Stimulated activated memory B cell treated with anti-CD40 and anti-IgM and Interleukin-4, amounts not matched to agents 10 μg/mL and 1 μg/mL and 100 μg/mL, for 72 hours (primary cell): ENCODE measurements at places on chromosomes 11 and 22.

DNA sequence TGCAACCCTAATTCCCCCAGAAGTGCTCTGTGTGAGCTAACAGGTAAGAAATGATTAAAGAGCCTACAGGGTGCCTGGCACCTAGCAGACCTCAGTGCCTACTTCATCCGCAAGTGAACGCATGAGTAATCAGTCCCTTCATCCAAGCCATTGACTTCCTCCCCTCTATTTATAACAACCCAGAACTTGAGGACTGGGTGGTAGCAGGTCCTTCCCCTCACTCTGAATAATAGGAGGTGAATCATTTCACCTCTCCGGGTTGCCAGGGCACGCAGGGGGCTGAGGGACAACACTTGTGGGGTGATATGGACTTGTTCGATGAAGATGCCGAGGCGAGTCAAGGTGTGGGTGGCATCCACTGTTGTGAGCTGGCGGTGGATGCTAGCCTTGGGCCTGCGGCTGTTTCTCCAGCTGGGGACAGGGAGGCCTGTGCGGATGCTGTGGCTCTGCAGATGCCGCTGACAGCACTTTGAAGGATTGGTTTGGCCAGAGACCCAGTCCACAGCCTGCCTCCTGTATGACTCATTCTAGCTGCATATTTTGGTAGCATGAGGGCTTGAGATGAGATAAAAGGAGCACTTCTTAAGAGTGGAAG lies 11.7 kb upstream of the SORL1-AS1 start:
- peak; percentile 46 for ATAC-seq

- ATAC-seq = no peak
These were observed 5.5 kb downstream of the PRPF19 start for GRCh38 chr11:60900673-60901404.

GRCh38 chr11:7490535-7490934 lies 5.2 kb downstream of the OLFML1 start:
- ATAC-seq = no peak

- ATAC-seq = no peak
These were observed 54.5 kb downstream of the TRIM44 start for GRCh38 chr11:35717043-35717442.

- ATAC-seq = no peak
These were observed 567.9 kb upstream of the CADM1 start for GRCh38 chr11:116072133-116072532.

DNA sequence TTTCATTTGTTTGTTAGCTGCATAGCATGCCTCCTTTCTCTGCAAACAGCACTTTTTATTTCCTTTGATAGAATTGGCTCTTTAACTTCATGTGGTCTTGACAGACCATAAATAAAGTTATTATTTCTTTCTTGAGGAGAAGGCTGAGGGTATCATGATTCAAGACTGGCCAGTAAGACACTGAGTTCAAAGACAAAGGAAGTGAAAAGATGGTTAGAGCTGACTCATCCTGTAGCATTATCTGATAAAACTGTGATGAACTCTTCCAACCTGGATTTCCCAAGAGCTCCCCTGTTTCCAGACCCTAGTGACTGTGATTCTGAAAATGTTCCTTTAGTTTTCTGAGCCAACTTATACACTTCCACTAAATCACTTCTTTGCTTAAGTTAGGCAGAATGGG lies 179.3 kb upstream of the FAT3 start:
- no peak for ATAC-seq

DNA sequence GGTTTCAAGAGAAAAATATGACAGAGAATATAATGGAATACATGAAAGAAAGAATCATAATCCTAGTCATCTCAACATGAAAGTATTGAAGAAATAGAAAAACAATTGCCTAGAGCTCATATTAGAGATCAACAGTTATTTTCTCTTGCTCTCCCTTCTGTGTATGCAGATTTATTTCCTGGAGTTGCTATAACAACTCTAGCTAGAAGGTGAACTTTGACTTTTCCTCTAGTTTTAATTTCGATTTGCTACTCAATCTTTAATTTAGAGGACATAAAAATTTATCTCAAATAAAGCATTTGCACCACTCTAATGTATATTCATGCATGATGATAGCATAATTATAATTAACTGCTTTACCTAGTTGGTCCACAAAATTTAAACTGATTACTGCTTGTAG lies 84.6 kb upstream of the PICALM start:
- no peak for ATAC-seq

DNA sequence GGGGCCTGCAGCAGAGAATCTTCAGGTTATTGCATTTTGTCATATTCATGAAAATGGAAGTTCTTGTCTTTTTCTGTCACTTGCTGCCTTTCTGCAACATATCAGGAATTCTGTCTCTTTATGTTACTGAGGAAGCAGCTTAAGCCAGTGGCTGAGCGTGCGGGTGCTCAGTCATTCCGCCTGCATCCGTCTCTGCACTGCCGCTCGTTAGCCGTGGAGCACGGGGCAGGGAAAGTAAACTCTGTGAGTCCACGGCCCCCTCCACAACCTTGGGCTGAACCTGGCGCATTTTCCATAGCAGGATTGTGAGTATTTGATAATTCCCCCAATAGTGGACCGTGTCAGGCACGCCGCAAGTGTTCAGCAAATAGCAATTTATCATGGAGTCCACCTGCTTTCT lies 1007.7 kb downstream of the BRD1 start:
- no peak for ATAC-seq

DNA sequence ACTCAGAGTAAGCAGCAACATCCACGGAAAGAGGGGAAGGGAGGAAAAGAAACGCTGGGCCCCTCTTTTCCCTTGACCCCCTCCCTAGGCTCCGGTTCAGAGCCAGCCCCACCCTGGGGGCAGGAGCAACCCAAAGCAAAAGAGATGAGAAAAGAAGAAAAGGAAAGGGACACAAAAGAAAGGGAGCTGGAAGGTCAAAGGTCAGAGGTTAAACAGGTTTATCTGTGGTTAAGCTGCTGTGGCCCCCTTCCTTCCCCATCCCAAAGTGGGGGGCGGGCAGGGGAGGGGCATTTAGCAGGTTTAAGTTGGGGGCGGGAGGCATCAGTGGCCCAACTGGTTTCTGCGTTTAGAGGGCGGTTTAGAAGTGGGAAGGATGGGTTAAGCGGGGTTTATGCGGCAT lies 35.6 kb downstream of the SLC22A12 start:
- no peak for ATAC-seq

DNA sequence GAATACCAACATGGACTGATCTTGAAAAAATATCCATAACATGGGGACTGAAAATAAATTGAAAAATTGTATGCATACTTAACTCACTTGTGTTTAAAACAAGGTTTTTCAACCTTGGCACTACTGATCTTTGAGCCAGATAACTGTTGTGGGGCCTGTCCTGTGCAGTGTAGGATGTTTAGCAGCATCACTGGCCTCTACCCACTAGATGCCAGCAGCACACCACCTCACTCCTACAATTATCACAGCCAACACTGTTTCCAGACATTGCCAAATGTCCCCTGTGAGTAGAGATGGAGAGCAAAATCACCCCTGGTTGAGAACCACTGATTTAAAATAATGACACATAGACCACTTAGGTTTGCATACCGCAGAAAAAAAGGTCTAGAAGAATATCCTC lies 45.0 kb upstream of the SLC1A2 start:
- no peak for ATAC-seq

GRCh38 chr11:125257190-125257579 lies 92.6 kb downstream of the PKNOX2 start:
- no peak for ATAC-seq

DNA sequence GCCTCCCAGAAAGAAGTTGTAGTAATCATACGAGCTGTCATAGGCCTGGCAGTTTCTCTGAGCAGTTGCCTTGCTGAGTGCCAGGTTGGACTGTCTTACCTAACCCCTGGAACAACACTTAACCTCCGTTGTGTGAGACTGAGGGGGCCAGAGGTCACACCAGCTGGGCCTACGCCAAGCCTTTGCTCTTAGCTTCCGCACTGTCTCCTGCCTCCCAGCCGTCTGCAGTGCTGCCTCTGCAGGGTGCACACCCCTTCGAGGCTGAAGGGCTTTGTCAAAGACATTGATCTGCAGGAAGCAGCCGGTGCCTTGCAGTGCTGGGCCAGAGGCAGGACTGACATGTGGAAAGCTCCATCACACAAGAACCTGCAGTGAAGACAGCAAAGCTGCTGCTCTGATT lies 16.7 kb downstream of the TAB1 start:
- no peak for ATAC-seq

DNA sequence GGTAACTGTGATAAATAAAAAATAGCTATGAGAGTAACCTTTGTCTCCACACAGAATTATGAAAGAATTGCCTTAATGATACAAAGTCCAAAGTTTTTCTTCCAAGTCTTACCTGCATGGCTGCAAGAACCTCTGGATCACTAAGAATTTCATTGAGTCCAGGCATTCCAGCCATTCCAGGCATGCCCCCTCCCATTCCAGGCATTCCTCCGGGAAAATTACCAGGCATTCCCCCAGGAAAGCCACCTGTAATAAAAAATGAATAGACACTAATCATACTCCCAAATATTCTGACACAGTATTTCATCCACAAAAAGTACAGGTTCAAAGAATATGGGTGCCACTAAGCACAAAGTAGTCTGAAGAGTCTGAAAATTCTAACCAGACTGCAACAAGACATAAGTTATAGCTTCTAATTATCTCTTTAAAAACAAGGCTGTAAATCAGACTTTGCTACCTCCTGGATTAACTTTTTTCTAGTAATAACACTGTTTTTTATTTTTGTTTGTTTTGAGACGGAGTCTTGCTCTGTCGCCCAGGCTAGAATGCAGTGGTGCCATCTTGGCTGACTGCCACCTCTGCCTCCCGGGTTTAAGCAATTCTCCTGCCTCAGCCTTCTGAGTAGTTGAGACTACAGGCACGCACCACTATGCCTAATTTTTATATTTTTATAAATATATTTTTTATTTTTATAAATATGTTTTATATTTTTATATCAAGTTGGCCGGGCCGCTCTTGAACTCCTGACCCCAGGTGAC lies 8.0 kb upstream of the SLC25A17 start:
- ATAC-seq = no peak

GRCh38 chr11:74019104-74019738 lies 10.3 kb upstream of the UCP3 start:
- ATAC-seq = peak; percentile 49

- ATAC-seq = no peak
These were observed 105.3 kb upstream of the HSD17B12 start for GRCh38 chr11:43574949-43575912.

DNA sequence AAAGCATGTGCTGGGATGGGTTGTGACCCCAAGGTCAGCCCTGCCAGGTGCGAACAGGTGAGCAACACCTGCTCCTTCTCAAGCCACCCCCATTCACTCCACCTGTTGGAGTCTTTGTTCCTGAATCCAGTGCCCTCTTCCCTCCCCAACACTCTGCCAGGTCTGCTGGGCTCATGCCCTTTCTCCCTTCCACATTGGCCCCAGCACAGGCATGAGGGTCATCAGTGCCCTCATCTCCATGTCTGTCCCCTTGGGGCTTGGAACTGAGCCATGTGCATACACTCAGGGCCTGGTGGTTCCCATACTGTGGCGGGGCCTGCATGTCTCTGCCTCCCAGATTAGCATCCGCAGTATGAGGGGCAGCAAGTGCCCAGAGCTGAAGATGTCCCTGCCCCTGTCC lies 19.1 kb downstream of the RFPL2 start:
- ATAC-seq = no peak

- no peak for ATAC-seq
These were observed 16.6 kb downstream of the GALNT18 start for GRCh38 chr11:11605181-11605580.

DNA sequence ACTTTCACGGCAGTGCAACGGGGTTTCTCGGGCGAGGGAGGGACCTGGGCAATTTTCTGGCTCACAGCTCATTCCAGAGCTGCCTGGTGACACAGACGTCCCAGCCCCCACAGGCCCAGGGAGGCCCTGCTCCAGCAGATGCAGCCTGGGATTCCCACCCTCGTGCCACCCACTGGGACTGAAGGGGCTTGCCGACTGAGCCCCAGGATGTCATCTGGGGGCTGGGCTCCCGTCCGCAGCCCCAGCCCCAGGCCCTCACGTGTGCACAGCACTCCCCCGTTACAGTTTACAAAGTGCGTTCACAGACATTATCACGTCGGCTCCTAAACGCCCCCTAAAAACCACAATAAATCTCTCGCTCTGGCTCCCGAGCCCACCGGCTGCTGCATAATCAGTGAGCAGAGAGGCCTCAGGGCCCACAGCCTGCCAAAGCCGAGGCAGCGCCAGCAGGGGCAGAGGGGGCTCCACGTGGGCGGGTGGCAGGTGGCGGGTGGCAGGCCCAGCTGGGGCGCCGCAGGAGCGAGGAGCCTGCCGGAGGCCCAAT lies 76.9 kb upstream of the TCF20 start:
- no peak for ATAC-seq

GRCh38 chr11:62020661-62021060 lies 53.2 kb upstream of the FTH1 start:
- no peak for ATAC-seq

DNA sequence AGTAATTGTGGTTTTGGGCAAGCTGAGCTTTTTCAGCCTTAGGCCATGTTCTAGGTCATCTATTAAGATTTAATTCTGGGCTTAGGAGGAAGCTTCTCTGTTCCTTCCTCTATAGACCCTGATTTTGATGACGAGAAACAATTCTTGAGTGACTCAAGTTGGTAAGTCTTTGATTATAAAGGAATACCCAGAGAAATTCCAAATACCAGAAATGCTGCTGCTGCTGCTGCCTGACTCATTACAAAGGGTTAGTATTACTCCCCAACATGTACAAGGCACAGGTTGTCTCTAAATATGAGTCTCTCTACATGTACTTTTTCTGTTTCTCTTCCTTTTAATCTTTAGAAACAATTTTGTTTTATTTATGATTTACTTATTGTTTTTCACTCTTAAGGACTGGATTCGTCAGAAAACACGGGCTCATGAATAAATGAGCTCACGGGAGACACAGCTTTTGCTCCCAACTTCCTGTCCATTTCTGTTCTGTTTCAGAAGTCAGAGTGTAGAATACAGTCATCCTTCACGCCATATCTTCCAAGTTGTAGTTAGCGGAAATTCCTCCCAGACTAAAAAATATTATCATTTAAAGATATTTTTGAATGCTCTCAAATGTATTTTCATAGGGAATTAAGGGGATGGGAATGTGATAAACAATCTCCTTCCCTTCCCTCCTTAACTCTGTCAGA lies 31.8 kb upstream of the RBMXL2 start:
- ATAC-seq = peak; percentile 34

- no peak for ATAC-seq
These were observed 39.7 kb upstream of the CCDC89 start for GRCh38 chr11:85725510-85726258.

DNA sequence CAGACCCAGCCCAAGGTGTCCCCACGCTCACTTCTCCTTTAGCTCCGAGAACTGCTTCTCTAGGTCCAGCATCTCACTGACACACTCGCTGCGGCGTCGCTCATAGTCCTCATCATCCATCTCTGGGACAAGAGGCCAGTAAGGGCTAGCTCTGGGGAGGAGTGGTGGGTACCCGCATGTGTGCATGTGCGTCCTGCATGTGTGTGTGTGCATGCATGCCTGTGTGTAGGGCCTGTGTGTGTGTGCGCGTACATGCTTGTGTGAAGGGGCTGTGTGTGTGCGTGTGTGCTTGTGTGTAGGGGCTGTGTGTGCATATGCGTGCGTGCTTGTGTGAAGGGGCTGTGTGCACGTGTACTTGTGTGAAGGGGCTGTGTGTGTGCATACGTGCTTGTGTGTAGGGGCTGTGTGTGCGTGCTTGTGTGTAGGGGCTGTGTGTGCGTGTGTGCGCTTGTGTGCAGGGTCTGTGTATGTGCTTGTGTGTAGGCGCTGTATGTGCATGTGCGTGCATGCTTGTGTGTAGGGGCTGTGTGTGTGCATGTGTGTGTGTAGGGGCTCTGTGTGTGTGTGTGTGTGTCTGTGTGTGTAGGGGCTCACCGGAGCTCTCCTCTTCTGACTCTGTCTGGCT lies 3.3 kb downstream of the BRMS1 start:
- no peak for ATAC-seq
